ENCODE measurements at places on chromosomes 11 and 22.

DNA sequence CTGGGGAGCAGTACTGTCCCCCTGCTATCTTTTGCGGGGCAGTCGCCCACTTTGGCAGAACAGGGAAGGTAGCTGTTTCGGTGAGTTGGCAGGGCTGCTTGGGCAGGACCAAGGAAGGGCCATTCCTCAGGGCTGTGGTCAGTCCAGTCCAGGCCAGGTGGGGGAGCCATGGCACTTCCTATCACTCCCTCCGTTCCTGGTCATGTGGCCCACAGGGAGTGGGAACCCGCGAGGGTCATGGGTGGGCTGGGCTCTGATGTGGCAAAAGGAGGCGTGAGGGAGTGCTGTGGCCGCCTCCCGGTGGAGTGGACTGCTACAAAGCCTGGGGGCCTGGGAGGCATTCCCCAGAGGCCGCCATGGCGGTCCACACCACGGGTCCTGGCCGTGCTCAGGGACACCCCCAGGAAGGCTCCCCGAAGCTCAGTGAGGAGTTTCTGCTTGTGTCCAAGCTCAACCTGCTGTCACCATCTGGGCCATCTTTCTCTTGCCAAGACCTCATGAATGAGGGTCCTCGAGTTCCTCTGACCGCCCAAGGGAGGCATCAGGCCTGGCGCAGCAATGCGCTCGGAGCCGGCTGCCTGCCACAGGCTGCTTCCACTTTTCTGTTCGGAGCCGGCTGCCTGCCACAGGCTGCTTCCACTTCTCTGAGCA, 11.9 kb downstream of the CHID1 start:
- no peak for DNase-seq

- DNase-seq, result no peak
Measured at GRCh38 chr11:71238285-71238875, 14.0 kb downstream of the SHANK2 start.

GRCh38 chr22:46224044-46224897, 25.8 kb downstream of the CDPF1 start:
- no peak for DNase-seq

DNA sequence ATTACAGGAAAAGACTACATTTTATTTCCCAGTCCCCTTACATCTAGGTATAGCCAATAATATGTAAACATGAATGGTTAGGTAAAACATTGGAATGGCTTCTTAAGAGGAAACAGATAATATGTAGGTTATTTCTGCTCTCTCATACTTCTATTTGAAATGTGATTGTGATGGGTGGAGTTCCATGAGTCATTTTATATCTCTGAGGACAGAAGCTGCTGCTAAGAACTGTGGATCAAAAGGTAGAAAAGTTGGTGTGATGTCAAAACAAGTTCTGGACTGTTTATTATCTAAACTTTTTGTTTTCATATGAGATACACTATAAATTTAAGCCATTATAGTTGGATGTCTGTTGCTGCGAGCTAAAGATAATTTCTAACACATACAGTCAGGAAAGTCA, 799.4 kb upstream of the TENM4 start:
- DNase-seq, result no peak

DNA sequence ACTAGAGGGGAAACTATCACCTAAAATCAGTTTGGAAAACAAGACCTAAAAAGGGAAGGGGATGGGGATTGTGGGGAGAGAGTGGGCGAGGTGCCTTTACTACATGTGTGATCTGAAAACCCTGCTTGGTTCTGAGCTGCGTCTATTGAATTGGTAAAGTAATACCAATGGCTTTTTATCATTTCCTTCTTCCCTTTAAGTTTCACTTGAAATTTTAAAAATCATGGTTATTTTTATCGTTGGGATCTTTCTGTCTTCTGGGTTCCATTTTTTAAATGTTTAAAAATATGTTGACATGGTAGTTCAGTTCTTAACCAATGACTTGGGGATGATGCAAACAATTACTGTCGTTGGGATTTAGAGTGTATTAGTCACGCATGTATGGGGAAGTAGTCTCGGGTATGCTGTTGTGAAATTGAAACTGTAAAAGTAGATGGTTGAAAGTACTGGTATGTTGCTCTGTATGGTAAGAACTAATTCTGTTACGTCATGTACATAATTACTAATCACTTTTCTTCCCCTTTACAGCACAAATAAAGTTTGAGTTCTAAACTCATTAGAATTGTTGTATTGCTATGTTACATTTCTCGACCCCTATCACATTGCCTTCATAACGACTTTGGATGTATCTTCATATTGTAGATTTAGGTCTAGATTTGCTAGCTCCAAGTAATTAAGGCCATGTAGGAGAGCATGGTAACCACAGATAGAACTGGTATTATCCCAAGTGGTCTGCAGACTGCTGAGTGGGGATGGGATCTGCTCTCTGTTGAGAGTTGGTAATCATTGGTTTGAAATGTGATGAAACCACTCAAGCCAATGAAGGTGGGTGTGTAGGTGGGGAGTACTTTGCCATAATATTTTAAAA, 3.6 kb downstream of the NEAT1 start:
- DNase-seq, result no peak

DNA sequence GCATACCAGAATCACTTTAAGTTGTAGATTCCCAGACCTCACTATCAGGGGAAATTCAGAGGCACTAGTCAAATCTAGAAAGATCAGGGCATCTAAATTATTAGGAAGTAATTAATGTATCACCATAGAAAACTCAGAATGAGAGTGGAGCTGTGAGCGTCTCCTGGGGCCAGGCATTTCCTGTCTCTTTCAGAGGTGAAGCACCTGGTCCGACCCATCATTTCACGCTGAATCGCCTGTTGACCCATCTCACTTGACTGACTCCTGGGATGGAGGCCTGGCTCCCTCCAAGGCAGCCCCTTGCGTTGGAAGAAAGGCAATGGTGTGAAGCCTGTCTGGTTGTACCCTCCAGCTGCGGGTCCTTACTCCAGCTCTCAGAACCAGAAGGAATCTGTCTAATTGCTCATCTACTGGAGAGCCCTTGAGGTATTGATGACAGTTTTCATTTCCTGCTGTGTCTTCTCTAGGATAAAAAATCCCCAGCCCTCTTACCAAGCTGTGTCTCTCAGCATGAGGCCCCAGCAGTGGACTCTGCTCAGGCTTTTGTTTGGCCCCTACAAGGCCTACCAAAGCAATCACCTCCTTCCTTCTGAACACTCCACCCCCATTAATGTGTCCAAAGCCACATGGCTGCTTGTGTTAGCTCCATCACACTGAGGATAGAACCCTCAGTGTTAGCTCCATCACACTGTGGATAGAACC, 93.2 kb upstream of the SYT13 start:
- no peak for DNase-seq
